NCI-H1092 treated with DMSO at 0.1 percent for 48 hours (cell line): ENCODE measurements at places on chromosomes 1 and 21.

- no peak for DNase-seq
Measured at GRCh38 chr1:201335174-201335870, 42.2 kb downstream of the TNNT2 start.

DNA sequence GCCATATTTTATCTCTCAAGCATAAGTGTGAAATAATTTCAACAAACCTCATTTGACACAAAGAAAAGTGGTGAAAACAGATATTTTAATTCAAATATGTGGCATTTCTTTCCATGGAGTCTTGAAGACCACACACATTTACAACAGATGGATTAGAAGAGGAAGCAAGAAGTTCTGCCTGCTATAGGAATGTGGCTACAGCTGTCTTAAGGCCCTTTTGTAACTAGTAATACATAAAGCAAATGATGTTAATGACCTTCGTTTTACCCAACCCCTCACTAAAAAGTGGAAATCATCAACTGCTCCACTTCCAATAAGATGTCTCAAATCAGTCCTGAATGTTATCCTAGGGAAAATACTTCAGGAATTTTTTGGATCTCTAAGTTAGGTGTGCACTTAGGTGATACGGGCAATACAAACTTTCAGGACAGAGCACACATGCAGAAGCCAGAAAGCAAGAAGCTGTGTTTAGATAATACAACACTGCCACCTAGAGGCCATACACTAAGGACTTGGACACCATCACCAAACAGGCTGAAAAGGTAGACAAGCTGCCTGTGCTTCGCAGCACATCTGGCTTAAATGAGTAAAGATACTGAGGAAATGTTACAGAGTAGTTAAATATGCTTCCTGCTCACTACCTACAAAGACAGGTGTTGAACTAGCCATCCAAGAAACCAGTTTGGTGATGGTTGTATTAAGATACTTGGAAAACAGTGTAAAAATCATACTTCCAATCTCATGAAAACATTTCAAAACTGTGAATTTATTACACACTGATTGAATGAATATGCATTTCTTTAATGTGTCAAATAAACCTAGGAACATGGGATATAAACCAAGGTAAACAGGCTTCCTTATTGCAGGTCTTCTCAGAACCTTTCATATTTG lies 24.4 kb downstream of the RRAGC start:
- peak; percentile 89 for DNase-seq

DNA sequence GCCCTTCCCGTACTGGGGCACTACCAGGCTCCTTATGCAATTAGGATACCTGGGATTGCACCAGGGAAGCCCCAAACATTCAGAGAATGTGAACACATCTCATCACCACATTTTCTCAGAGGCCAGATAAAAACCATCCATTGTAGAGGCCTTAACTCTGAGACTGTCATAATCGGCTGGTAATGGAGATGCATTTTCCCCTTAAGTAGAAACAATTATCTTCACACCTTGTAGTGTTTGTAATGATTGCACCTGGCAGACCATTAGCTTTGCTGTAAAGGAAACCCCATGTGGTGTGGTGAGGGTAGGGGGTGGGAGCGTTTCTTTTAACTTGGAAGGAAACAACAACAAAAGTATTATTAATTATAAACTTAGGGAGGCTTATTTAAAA lies 90.0 kb upstream of the TLR5 start:
- no peak for DNase-seq

DNA sequence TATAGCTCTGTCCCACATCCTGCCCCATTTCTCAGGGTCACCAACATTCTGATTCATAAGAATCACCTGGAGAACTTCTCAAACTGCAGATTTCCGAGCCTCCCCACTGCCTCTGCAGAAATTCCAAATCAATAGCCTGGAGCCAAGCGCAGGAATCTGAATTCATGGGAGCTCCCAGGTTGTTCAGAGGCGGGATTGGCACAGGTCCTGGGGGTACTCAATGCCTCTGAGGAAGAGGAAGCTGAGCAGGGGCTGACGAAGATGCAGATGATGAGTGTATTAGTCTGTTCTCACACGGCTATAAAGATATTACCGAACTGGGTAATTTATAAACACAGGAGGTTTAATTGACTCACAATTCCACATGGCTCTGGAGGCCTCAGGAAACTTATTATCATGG lies 455.5 kb downstream of the MATN1 start:
- DNase-seq: no peak

DNA sequence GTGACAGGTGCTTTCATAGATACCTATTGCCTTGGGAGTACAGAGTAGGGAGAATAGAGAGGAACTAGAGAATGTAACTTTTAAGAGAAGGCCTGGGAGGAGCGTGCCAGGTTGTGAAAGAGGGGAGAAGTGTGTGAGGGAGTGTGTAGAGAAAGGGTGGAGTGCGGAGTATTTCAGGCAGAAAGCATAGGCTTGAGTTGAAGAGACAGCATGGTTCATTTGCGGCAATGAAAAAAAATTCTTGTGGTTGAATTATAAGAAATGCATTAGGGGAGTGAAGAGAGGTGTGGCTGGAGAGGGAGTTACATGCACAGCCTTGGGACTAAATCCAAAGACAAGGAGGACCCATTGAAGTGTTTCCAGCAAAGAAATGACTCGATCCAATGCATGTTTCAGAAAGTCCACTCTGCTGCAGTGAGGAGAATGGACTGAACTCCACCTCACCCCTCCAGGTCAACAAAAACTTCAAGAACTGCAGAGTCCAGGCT lies 81.7 kb upstream of the ADAM30 start:
- DNase-seq: no peak

- DNase-seq: no peak
Measured at GRCh38 chr1:231206856-231207255, 34.2 kb upstream of the GNPAT start.

DNA sequence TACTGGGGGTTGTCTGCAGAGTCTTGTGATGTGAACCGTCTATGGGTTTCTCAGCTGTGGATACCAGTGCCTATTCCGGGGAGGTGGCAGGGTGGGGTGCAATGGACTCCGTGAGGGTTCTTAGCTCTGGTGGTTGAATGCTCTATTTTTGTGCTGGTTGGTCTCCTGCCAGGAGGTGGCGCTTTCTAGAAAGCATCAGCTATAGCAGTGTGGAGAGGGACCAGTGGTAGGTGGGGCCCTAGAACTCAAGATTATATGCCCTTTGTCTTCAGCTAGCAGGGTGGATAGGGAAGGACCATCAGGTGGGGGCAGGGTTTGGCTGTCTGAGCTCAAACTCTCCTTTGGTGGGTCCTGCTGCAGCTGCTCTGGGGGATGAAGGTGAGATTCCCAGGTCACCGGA lies 127.3 kb upstream of the PLD5 start:
- no peak for DNase-seq

- DNase-seq: no peak
Measured at GRCh38 chr1:232416026-232416568, 213.8 kb downstream of the SIPA1L2 start.

DNA sequence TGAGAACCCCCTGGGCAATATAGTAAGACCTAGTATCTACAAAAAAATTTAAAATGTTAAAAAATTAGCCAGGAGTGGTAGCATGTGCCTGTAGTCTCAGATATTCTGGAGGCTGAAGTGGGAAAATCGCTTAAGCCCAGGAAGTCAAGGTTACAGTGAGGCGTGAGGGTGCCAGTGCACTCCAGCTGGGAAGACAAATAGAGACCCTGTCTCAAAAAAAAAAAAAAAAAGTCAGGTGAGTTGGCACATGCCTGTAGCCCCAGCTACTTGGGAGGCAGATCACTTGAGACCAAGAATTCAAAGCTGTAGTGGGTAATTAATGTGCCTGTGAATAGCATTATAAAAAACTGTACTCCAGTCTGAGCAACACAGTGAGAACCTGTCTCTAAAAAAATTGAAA lies 4.6 kb downstream of the BECN2 start:
- no peak for DNase-seq

GRCh38 chr1:179706339-179706941 lies 36.7 kb upstream of the FAM163A start:
- DNase-seq: peak; percentile 82

DNA sequence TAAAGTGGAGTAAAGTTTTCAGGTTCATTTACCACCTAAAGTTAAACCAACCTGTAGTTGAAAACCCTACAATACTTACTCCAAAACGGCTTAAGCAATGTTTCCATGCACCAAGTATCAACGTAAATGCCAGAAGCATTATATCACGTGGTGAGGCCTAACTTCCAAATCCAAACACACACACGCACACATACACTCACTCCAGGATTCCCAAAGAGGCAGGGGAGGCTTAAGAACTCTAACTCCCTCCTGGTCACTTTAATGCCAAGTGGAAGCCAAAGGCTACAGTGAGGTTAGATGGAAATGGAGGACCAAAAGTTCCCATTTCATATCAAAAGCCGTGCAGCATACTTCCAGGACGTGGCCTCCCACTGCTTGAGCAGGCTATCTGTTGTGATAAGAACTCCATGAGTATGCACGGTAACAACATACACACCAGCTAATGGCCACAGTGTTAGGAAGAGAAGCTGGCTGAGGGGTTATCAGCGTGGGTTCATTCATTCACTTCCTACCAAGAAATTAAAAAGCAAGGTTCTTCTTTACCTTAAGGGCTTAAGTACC lies 224.1 kb downstream of the SLC45A1 start:
- no peak for DNase-seq

- no peak for DNase-seq
Measured at GRCh38 chr1:2582391-2582790, 4.2 kb upstream of the PRXL2B start.

DNA sequence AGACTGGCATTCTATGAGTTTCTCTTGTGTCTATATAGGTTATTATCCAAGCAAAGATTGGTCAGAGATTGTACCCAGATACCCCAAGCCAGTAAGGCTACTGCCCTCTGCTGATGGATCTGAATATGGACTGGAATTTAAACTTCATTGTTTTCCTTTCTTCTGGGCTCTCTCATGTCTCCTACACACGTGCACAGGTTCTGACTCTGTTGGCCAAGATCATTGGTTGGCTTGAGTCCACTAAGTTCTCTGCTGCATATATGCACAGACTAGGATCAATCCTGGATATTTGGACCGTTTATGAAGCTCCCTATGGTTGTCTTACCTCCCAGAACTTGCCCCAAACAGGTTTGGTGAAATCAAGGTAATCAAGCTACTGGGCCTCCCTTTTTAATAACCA lies 69.7 kb downstream of the CC2D1B start:
- peak; percentile 42 for DNase-seq

DNA sequence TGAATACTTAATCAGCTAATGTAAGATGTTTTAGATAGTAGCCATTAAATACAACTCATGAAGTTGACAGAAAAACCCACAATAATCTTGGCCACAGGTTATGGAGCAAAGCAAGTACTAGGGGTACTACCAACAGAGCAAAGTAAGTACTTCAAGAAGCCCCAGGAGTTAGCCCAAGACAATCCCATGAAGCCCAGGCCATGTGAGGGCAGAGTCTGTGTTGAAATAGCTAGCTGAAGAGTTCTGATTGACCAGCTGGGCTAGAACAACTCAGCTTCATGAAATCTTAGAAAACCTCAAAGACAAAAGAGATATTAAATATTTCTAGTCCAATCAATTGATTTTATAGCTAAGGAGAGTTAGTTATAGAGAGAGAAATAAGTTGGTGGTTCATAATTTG lies 212.9 kb upstream of the HOOK1 start:
- no peak for DNase-seq

DNA sequence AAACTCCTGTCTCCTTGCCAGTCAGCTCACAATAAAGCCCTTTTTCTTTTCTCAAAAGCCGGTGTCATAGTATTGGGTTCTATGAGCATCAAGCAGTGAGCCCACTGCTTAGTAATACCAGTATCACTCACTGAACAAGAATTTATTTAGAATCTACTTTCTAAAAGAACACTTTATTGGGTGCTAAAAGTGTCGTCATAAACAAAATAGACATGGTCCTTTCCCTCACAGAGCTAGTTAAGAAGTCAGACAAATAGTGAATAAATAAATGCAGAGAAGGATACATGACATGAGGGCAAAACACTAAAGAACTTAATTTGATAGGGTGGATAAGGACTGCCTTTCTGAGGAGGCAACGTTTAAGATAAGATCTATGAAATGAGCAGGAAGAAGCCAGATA lies 32.2 kb downstream of the EVI5 start:
- DNase-seq: no peak

- no peak for DNase-seq
Measured at GRCh38 chr1:6389971-6390370, 3.6 kb downstream of the ACOT7 start.

GRCh38 chr21:17003258-17003615 lies 509.6 kb upstream of the CXADR start:
- DNase-seq: no peak

DNA sequence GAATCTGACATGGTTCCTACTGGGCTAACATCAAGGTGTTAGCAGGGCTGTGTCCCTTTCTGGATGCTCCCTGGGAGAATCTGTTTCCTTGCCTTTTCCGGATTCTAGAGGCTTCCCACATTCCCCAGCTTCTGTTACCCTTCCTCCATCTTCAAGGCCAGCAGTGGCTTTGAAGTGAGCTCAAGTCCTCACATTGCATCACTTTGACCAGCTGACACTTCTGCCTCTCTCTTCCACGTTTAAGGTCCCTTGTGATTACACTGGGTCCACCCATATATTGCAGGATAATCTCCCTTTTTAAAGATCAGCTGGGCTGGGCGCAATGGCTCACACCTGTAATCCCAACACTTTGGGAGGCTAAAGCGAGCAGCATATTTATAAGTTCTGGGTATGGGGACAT lies 33.1 kb downstream of the CNST start:
- no peak for DNase-seq

DNA sequence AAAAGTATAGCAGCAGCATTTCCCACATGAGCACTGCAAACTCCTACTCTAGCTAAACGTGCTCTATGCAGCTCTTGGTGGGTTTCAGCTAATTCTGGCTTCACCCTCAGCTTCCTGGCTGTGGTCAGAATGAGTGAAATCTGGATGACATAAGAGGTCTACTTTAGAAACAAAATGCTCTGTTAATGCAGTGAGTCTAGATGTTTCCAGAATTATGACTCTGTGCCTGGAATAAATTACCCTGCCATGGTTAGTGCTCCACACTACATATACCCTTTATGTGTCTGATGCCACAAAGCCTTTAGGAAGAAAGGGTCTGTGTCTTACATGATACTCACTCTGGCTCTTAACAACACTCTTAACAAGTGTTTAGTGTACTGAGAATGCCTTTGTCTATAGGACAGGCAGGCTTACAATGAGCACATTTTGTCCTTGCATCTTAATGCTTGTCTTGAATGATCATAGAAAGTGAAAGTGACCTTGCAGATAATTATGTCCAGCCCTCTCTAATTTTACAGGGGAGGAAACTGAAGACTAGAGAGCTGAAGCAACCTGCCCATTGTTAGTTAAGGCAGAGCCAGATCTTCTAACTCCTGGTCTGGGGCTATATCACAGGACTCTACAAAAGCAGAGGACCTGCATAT lies 9.2 kb downstream of the S100A10 start:
- no peak for DNase-seq

GRCh38 chr1:116508984-116509980 lies 61.5 kb downstream of the CD58 start:
- no peak for DNase-seq
